Suppressor macrophage treated with lipopolysaccharide for 4 hours (primary cell): ENCODE measurements at places on chromosomes 1 and 21.

DNA sequence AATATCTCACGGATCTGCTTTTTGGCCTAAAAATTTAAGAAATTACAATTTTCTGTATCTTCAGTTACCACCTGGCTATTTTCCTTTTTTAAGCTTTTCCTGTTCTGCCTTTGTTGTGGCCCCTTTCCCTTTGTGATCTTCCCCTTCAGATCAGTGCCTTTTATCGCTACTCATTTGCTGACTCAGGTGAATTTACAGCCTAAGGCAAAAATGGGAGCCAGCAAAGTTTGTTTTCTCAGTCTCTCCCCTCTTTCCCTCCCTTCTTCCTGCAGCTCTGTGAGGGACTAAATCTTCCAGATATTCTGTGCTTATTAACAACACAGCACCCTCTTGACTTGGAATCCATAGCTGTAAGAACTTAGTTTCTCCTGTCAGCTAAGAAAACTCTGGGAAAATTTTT lies 5.3 kb upstream of the PRRC2C start:
- no peak for DNase-seq

DNA sequence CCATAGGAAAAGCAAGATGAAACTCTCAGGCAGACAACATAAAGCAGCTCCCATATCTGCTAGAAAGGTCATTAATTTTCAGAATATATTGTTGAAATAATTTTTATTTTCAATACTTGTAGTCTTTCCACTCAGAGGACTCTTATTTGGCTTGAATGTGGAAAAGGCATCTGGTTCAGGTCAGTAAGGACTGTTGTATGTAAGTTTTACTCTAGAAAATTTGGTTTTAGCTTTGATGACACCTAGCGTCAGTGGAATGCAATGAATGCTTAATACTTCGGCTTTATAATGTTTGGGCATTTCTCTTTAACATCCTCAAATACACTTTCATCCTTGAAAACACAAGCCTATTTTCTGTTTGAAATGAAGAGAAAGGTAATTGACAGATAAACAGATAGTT lies 63.3 kb downstream of the LRRC40 start:
- no peak for DNase-seq

GRCh38 chr21:44462086-44462833 lies 7.0 kb downstream of the LRRC3 start:
- DNase-seq, result no peak

DNA sequence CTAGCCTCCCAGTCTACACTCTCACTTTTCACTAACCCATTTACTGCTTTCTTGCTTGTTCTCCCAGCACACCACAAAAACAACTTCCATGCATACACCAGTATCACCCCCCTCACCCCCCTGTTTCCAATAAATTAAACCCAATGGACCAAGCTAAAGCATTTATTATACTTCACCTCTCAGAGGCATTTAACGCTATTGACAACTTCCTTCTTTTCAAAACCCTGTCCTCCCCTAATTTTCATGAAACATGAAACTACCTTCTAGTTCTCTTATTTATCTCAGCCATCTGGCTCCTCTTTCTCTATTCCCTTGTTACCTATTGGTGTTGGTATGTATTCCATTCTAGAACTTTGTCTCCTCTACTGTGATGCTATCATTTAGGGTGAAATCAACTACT lies 32.3 kb downstream of the PTPRC start:
- DNase-seq, result no peak

DNA sequence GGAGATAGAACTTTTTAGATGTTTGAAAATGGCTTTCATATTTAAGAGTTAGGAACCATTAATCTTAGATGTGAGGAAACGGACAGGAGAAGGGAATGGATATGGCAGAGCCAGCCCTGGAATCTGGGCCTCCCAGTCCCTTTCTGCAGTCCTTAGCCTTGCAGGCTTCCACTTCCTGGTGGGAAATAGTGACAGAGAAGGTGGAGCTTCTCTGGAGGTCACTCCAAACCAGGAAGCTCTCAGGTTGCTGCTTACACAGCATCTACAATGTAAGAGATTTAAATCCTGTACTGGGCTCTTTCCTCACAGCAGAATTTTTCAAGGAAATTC lies 2.5 kb downstream of the S100A11 start:
- no peak for DNase-seq

- peak; percentile 39 for DNase-seq
Measured at GRCh38 chr1:68231627-68232288, 565 bp downstream of the WLS start.

GRCh38 chr1:228089519-228090380 lies 7.2 kb downstream of the ARF1 start:
- DNase-seq, result peak; percentile 61
